Muscle of leg (tissue), 16 donors: ENCODE measurements at places on chromosomes 7 and 10. TPM values are rescaled to one million over a fixed set of nuclear protein-coding genes. Genes with fewer than 3 reads are reported as not detected.
A peak's percentile ranks its signal among the peaks of the same experiment; 100 is the strongest.

GRCh38 chr7:25486656-25487055 lies 258.4 kb upstream of the NPVF start:
- no peak overlapping the region for H3K27ac ChIP-seq
- H3K4me3 ChIP-seq: no peak overlapping the region
- H3K36me3 ChIP-seq: no peaks in the 10 kb centered on the region
- H3K4me1 ChIP-seq: no peaks in the 10 kb centered on the region
- peak; percentile 27 for DNase-seq
- no peaks in the 10 kb centered on the region for H3K27me3 ChIP-seq

Gene TEX47
- total RNA-seq: not detected

DNA sequence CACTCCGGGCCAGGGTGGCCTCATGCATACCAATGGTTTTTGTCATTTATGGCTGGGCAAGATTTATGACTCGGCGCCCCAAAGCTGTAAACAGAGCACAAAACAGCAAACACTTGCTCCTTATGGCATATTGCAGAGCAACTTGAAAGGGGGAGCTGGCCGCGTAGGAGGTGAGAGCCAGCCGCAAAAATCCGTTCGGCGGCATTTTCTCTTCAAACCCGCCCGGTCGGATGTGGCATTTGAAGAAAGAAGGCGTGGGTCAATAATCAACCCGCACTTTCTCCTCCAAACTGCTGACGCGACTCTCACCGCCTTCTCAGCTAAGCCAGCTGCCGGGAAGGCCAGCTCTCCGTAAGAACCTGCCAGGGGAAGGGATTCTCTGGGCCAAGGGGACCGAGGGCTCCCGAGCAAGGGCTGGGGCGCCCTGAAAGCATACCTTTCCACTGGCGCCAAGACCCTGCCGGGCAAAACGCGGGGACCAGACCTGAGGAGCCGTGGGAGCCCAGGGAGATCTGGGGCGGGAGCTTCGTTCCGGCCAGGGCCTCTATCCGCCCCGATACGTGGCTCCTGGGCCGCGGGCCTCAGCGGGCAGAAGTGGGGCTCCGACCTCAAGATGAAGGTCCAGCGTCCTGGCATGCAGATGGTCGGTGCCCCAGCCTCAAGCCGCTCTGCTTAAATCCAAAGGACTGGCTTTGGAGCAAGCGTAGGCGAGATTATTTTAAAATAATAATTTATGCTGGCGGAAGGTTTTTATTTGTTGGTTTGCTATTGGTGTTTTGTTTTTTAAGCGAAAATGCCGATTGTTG lies 12.9 kb upstream of the HOXA2 start:
- peak overlapping the region; percentile 13 for H3K4me3 ChIP-seq
- H3K27ac ChIP-seq: peak overlapping the region; percentile 8

DNA sequence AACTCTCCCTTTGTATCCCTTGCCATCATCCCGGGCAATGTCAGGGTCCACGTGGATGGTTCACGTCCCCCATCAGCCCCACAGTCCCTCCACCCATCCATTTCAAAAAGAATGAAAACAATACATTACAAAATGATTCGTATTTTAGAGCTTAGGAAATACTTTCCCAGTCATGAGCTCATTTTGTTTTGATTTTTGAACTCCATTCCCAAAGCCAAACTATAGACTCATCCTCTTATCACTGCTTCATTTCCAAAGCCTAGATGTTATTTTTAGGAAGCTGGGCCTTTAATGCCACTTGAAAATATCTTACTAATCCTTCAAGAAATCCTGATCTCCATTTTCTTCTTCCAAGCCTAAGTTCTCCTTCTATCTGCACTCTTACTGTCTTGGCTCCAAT lies 72.1 kb downstream of the WNT2 start:
- H3K36me3 ChIP-seq: no peaks in the 10 kb centered on the region
- H3K4me3 ChIP-seq: no peak overlapping the region
- H3K4me1 ChIP-seq: no peaks in the 10 kb centered on the region
- H3K27ac ChIP-seq: no peak overlapping the region
- H3K27me3 ChIP-seq: peaks cover 2% of the 10 kb centered on the region
- peak; percentile 17 for DNase-seq
